ENCODE measurements at places on chromosomes 2 and 18.

GRCh38 chr18:12076424-12077140 is 17.1 kb upstream of the ANKRD62 start:
- no peak for DNase-seq

- no peak for DNase-seq
Observed at GRCh38 chr2:17648581-17648980, 105.0 kb downstream of the SMC6 start.

DNA sequence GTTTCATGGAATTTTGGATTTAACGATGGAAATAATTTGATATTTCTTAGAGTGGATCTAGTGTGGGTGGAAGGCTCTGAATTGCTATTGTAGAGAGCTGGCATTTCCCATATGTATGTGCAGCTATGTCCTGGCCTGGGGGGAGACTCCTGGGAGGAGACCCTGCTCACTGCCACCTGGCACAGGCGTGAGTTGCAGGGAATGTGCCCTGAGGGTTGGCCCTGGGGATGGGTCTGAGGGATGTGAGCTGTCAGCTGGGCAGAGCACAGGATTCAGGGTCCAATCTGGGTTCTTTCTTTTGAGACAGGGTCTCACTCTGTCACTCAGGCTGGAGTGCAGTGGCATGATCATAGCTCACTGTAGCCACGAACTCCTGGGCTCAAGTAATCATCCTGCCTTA is 120.2 kb downstream of the CLIP4 start:
- DNase-seq: no peak

DNA sequence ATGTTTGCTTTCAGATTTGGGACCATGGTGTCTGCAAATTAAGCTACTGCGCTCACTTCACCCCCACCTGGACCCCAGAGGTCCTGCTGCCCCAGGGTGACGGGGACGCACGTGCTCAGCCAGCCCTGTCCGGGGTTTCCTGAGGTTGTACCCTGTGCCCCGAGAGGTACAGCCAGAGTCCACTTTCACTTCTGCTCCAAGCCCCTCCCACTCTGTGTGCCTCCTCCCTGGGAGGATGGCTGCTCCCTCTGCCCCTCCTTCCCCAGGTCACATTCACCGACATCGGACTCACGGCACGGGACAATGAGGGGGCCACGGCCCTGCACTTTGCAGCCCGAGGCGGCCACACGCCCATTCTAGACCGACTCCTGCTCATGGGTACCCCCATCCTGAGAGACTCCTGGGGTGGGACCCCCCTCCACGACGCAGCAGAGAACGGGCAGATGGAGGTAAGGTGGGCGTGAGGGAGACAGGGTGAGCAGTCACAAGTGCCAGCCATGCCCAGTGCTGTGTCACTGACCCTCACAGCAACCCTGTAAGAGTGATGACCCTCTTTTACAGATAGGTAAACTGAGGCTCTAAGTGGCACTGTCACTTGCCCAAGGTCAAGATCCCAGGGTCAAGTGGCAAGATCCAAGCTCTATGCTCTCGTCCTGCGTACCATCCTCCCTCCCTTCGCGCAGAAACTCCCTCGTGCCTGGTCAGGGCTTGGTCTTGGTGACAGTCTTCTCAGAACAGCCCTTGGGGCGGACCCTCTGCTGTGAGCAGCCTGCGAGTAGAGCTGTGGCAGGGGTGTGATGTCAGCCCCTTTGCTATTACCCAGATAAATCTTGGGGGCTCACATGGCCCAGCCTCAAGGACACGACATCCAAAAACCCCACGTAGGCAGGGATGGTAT is 7.6 kb downstream of the ESPNL start:
- DNase-seq: no peak

GRCh38 chr2:11977766-11978524 is 231.5 kb downstream of the LPIN1 start:
- no peak for DNase-seq

- DNase-seq: no peak
Observed at GRCh38 chr2:73780237-73780582, 307 bp upstream of the DUSP11 start.

DNA sequence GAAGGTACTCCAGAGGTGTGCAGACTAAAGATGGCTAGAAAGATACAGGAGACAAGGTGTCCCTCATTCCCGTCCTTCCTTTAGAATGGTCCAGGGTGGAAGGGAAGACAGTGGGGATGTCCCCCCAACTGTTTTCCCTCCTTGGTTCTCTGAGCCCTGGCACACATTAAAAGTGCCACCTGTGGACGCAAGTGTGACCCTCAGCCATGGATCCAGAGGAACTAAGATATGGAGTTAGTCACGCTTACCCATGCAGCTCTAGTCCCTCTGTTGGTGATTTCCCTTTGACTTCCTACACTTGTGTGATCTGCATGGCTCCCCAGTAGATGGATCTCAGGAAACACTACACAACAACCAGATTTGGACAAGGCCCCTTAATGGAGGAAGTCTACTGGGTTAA is 113.1 kb upstream of the SRD5A2 start:
- no peak for DNase-seq

GRCh38 chr18:58223717-58224424 is 179.8 kb downstream of the NEDD4L start:
- DNase-seq: no peak

- DNase-seq: no peak
Observed at GRCh38 chr2:173059971-173060461, 15.6 kb upstream of the MAP3K20 start.

DNA sequence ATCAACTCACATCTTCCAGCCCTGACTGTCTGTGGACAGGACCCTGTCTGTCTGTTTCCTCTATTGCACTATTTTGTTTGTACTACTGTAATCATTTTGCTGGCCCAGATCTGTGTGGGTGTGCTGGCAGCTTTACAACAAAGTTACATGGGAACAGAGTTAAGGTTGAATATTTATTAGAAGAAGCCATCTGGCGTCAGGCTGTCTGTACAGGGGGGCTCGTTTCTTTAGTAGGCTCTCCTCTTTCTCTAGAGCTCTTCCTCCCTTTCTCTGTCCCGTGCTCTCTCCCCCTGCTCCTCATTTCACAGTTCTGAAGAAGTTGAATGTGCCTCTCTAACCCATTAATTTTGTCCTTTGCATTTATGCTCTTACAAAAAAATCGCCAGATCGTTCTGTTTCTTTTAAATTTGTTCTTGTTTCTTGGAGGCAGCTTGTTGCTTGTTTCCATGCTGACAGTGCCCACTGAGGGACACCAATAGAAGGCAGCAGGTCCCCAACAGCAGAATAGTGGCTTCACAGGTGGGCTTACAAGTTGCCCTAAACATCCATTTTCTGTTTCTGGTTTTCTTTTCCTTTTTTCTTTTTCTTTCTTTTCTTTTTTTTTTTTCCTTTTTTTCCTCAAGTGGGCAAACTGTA is 315.2 kb upstream of the ZEB2 start:
- no peak for DNase-seq

DNA sequence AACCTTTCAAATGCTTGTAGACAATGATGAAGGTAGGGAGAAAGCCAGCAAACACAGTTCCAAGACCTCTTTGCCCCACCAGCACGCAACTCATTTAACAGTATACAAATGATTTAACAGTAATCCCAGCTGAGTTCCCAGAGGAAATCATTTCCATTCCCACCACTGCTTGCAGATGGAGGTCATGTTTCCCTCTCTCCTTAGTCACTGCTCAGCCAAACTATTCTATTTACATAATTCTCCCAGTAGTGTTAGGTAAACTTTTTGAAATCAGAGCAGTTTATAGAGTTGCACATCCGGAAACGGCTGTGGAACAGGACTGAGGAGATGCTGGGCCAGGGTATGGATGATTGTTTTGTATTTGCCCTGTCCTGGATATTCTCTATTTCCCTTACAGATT is 328.5 kb downstream of the FIGN start:
- DNase-seq: no peak

- DNase-seq: no peak
Observed at GRCh38 chr2:207767461-207768167, 2.1 kb downstream of the FZD5 start.

DNA sequence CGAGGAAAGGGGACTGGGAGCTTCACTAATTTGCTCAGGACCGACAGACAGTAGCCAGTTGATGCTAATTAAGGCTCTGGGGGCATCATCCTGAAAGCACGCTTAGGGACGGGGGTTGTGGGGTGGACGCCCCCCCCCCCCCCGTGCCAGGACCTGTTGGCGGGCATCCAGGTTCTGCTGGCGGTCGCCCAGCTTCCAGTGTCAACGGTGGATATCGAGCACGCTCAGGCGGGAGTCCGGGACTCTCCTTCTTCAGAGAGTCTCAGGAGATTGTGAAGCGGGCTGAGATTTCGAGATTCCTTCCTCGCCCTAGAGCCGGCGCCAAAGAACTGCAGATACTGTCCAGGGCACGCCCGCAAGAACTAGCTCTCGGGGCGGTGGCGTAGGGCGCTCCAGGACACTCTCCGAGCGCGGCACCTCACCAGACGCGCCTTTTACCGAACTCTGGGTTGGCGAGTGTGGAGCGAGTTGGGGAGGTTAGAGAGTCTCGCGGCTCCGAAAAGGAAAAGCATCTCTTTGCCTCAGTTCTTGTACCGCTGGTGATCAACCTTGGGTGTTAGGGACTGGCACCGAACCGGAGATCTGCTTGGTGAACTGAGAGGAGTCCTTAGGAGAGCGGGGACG is 5.6 kb downstream of the RAX start:
- no peak for DNase-seq

- DNase-seq: no peak
Observed at GRCh38 chr2:12110074-12110473, 363.6 kb downstream of the LPIN1 start.

- DNase-seq: no peak
Observed at GRCh38 chr2:226837787-226838603, 2.1 kb downstream of the RHBDD1 start.

GRCh38 chr18:44036501-44036900 is 644.2 kb upstream of the SETBP1 start:
- DNase-seq: no peak

- no peak for DNase-seq
Observed at GRCh38 chr2:120167272-120167671, 55.9 kb downstream of the TMEM185B start.

DNA sequence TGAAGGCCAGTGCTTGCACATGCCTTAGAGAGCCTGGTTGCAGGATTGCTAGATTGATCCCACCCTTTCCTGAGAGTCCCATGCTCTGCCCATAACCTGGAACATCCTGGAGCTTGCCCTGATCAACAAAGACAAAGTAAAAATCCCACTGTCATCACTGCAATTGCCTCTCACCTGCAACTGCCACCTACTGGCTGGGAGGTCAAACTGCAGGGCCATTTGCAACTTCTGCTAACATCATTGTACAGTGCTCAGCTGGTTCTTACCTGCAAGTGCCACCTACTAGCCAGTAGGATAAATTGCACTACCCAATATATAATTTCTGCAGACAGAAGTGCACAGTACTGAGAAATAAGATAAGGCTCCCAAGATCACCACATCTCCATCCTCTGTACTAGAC is 947.5 kb downstream of the CPS1 start:
- DNase-seq: no peak

DNA sequence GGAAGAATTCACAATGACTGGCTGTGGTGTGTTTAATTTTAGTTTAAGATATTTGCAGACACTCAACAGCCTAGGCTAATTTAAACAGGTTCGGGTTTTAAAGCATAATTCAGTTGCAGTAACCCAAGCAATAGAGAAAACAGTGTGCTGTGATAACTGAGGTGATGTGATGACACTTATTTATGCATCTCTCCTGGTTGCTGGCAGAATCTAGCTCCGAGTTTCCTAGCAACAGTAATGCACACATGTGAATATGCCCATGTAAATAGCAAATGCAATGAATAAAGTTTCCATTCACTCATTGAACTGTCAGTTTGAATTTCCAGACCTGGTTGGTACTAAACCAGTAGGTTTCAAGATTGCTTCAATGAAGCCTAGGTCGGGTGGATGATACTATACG is 426.5 kb downstream of the TMX3 start:
- DNase-seq: no peak
